ENCODE measurements at places on chromosomes 2 and 18.

GRCh38 chr2:240169486-240170353 lies 29.3 kb upstream of the OTOS start:
- no peak for DNase-seq

DNA sequence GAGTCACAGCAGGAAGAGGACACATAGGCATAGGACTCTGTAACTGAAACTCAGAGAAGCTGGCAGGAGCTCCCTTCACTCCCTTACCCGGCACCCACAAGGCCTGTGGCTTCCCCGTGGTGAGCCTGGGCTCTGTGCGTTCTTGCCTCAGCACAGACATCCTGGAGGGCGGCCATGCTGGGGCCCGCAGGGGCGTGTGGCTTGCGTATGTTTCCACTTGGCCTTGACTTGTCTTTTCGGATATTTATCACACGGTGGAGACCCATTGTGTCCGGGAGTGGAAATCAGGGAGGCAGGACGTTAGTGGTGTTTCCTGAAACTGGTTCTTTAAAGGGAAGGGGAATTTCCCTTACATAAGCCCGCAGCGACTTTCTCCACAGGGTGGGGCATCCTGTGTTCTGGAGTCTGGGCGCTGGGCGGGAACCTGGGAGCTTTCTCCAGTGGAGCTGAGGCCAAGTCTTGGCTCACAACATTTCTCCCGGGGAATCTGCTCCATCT lies 49.9 kb upstream of the EML6 start:
- no peak for DNase-seq

DNA sequence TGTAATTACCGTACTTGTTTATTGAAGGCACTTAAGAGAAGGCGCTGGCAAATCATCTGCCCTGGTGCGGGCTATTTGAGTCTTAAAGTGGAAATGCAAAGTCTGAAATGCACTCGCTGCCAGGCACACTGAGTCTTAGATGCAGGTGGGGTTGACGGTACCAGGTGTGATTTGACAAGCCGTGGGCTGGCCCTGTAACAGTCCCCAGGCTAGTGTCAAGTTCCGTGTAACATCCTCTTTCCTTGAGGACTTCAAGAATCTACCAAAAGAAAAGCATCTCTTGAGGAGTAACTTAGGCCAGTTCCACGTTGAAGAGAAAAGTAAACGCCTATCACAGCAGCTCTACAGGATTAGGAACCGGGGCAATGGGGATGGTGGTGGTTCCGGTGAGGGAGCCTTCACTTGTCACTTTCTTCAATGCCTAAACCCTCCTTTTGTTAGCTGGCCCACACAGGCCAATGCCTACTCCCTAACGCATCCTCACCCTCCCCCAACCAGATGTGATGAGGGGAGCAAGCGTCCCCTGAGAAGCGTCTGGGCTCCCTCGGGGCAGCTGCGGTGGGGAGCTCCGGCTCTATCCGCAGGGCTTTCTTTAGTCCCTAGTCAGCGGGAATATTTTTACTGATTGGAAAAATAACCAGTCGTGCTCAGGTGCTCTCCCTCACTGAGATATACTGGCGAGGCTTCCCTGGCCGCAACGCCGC lies 1.5 kb upstream of the UGP2 start:
- no peak for DNase-seq

GRCh38 chr2:133952420-133952819 lies 301.5 kb upstream of the MGAT5 start:
- DNase-seq, result no peak

DNA sequence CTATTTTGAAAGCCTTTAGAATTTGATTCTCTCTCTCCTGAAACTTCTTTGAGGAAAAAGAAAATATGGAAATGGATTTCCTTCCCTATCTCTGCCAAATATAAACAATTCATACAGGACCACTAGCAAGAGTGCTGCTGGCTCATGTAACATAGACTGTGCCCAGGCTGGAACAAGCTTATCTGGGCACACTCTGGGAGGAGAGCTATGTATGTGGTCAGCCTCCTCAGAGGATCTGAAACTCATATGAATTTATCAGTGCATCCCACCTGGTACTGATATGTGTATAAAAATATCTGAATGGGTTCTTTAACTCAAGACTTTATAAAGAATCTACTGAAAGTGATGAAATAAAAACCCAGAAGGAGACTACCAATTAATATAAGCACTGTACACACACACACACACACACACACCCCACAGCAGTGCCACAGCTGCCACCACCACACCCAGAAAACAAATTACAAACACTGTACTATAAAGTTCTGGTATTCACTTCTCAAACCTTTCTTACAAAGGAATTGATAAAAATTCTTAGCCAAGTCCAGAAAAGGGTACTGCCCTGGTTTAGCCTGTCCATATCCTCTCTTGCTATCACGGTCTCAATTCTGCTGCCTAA lies 115.6 kb downstream of the IRS1 start:
- no peak for DNase-seq

GRCh38 chr2:21220930-21221329 lies 97.2 kb downstream of the TDRD15 start:
- DNase-seq, result no peak

GRCh38 chr2:99480390-99480789 lies 9.4 kb downstream of the REV1 start:
- DNase-seq, result no peak

GRCh38 chr18:46343931-46344372 lies 239.8 kb downstream of the HAUS1 start:
- no peak for DNase-seq

DNA sequence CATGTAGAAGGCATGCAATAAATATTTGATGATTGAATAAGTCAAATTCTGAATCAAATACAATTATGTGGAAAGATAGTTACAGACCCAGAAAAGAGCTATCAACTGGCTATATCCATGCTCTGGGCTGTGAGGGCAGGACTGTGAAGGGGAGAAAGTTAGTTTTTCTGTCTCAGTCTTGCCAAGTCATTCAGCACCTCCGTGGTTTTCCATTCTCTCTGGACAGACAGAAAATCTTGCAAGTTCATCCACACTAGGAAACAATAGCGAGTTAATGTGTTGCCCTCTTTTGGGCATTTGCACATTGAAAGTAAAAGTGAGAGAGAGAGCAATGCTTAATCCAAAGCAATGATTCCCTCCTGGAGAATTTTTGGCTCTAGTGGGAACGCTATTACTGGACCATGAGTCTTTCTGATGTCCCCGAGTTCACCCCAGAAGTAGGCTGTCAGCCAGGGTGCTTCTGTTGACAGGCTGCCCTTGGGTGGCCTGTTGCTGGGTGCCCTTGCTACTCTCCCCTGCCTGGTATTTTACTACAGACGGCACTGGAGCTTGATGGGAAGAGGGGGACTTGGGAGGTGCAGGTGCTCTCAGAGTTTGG lies 238.3 kb downstream of the LOXHD1 start:
- no peak for DNase-seq

DNA sequence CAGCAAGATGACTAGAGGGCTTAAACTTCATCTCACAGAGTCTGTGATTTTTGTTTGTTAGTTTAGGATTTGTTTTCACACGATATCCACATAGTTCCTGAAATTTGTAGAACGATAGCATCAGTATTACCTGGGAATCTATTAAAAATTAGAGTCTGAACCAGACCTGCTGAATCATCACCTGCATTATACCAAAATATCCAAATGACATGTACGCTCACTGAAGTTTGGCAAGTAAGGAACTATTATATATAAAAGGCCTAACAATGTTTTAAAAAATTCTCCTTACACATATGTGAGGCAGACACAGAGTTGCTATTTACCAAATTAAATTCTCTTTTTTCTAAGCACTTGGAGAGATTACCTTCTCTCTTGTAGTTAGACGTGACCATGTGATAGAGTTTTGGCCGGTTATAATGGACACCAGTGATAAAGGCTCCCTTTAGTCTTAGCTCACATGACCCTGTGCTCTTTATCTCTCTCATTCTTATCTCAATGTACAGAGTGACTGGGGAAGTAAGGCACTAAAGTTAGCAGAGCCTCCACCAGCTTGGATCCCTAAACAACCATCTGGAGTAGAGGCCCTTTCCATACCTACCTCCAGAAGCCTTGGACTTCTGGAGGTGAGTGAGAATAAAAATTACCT lies 363.1 kb downstream of the DSC3 start:
- no peak for DNase-seq

All from HFF-Myc (cell line).